ENCODE measurements at places on chromosomes 7 and 10.
A peak's percentile ranks its signal among the peaks of the same experiment; 100 is the strongest.

DNA sequence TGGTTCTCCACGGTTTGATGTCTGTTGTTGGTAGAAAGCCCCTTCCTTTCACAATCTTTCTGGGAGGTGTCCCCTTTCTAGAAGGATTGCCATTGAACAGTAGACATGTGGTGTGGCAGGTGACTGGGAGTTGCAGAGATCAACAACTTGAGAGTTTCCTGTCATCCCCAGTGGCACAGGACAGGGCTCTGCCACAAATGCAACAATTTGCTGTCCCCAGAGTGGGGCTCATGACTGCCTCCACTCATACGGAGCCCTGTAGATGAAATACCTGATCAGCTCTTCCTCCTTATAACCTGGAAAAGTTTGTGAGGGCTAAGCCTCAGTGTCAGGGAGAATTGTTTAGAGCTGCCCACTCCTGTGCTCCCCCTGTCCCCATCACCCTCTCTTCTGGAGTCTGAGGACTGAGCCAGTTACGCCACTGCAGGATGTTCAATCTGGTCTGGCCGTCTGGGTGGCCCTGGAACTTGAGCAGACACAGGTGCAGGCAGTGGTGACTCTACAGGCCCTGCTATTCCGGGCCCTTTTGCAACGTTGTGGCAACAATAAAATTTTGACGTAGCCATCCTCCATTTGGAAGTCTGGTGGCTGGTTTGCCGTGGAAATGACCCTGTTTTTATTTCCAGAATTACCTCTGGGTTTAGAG lies 6.5 kb downstream of the DBNL start:
- DNase-seq, result no peak

DNA sequence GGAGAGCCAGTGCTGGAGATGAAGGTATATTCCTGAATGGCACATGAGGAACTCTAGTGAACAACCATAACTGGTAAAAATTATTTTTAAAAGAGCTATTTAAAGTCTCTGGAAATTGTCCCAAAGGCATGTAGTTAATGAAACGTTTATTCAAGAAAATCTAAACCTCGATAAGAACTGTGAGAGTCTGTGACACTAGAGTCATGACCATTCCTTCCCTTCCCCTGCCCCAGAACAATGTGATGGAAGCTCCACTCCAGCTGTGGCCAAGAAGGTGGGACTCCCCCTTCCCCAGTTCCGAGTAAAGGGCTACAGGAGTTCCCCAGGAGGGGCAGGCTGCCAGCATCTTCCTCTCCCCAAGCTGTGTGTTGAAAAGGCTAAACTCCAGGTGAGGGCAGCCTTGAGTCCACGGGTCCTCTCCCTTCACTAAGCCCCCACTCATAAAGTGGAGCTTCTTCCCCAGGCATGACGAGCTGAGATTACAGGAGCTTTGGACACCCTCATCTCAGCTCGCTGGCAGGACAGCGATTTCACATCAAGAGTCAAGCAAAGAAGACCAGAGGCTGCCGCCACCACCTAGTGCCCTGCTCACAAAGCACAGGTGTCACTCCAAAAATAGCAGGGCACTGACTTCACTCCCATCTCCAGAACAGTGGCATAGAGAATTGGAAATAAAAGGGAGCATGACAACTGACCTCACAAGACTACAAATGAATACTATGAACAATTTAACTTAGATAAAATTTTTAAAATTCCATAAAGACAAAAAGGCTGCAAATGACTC lies 68.5 kb downstream of the NHLRC2 start:
- DNase-seq, result peak; percentile 49

DNA sequence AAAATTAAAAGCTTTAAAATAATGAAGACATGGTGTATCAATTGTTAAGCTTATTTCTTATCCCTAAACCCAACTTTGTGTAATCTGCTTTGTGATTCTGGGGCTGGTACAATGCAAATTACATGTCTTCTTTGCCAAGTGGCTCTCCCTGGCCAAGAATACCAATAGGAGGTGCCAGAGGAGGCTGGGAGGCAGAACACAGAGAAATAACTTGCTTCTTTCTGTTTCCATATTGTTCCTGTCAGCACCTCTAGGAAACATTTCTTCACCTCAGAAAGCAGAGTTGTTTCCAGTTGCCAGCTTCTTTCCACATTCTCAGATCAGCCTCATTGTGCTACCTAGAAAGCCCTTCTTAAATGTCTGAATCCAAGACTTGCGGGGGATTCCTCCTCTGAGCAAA lies 174.4 kb downstream of the MDFIC start:
- DNase-seq, result no peak

GRCh38 chr7:116139007-116139406 lies 71.3 kb upstream of the TES start:
- DNase-seq, result no peak
